Stimulated activated CD8-positive, alpha-beta memory T cell treated with anti-CD3 and anti-CD28 coated beads, Interleukin-15, amount 100 ng/mL, for 4 hours (primary cell): ENCODE measurements at places on chromosomes 13 and 19.

GRCh38 chr13:102401265-102401664 lies 583 bp downstream of the FGF14 start:
- DNase-seq: no peak

DNA sequence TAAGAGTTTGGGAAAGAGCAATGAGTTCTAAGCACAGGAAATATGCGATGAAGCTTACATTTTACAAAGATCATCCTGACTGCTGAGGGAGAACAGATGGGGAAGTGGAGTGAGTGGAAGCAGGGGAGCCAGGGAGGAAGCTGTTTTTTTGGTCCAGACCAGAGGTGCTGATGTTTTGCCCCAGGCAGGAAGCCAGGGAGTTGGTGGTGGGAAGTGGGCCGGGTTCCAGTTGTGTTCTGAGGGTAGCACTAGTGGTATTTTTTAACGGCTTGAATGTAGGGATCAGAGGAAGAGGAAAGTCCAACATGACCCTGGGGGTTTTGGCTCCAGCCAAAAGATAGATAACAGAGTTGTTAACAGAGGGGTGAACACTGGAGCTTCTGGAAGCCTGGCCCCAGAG lies 20.7 kb upstream of the OLFM4 start:
- DNase-seq: no peak

DNA sequence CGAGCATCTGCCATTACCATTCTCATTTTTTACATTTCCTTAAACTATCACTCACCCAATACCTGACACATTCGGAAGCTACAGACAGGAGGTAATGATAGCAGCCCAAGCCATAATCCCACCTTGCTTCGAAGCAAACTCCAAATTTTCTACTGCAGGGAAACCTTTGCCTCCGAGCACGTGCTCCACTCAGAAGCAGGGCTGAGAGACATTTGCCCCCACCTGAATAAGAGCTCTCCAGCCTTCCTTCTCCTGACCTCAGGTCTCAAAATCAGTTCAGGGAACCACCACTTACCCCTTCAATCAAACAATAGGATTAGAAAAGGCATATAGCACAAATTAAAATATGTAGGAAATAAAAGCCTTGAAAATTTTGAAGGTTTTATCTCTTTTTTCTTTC lies 2.3 kb upstream of the DACH1 start:
- no peak for DNase-seq

DNA sequence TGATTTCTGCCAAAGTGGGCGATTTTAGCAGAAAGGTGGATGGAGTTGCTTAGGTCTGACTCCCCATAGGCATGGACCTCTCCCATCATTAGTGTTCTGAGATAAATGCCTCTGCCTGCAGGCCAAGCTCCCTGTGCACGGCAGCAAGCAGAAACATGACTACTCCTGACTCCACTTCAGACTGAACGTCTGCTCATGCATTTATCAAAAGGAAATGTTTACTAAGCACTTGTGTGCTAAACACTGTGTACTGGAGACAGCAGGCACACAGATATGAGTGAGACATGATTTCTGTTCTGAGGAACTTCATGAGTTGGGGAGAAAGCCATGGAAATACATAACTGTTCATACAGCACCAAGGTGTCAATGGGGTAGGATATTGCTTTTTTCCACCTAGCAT lies 149.6 kb downstream of the MIPEP start:
- no peak for DNase-seq

GRCh38 chr13:89610881-89611280 lies 1736.6 kb upstream of the MIR17HG start:
- no peak for DNase-seq

DNA sequence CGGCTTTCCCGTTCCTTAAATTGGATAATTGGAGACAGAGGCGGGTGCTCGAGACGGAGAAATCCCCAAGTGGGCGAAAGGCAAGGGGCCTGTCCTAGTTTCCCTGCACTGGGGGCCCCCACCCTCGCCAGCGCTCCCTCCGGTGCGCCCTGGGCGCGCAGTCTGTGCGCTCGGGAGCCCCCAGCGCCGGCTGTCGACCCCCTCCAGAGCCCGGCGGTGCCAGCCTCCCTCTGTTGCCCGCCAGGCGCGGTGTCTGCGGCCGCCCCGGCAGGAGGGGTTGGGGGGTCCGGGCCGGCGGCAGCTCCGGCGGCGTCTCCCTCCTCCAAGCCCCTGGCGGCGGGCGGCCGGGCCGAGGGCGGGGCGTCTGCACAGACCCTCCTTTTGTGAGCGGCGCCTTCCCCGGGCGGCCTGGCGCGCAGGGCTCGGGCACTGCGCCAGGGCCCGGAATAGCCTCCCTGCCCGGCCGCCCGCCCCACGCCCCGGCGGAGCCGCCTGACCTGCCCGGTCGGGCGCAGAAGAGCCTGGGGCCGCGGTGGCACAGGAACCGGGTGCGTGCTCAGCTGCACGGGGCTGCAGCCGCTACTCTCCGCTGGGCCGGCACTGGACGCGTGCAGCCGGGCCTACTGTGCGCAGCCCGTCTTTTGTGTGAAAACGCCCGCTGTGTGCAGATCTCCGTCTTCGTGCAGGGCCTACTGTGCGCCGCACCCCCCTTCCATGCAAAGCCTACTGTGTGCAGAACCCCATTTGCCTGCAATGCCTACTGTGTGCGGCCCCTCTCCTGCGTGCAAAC lies 13.2 kb downstream of the GADD45B start:
- DNase-seq: no peak

DNA sequence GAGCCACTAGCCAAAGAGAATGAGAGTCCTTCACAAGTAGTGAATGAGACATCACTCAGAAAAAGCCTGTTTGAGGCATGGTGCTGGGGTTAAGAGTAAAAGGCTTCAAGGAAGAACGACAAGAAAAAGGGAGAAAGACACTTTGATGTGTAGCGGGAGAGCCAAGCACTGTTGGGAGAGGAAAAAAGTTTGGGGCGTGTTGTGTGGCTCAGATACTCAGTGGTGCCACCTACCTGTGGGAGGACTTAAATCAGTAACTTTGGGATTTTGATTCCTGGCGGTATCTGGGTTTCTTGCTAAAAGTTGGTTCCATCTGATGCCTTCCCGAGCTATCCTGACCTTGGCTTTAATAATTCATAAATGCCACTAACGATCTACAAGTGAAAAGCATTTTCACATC lies 12.3 kb downstream of the ELSPBP1 start:
- DNase-seq: no peak

GRCh38 chr19:4916292-4917082 lies 7.2 kb downstream of the UHRF1 start:
- peak; percentile 10 for DNase-seq

GRCh38 chr19:55156202-55157063 lies 1.1 kb downstream of the TNNI3 start:
- no peak for DNase-seq

- DNase-seq: no peak
Measured at GRCh38 chr13:50742968-50743367, 100.5 kb downstream of the DLEU7 start.

GRCh38 chr13:45301263-45301662 lies 39.7 kb downstream of the TPT1 start:
- no peak for DNase-seq

DNA sequence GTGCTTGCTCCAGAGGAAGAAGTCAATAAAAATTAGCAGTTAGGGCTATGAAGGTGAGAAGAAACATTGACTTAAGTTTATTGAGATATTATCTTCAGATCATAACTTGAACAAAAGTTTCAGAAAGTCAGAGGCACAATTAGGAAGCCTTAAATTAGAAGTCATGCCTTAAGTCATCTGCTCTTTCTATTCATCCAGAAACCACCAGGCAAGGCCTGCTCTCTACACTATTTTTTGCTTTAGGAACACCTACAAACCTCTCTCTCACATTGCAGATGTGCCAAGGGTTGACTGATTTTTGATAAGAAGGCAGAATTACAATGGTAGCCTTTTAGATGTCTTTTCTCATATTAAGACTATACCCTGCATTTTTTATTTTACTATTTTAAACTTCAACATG lies 268.7 kb downstream of the SPRY2 start:
- no peak for DNase-seq

- DNase-seq: no peak
Measured at GRCh38 chr13:109862627-109863026, 76.2 kb upstream of the IRS2 start.

- DNase-seq: peak; percentile 74
Measured at GRCh38 chr13:45340422-45341033, 455 bp downstream of the TPT1 start.

DNA sequence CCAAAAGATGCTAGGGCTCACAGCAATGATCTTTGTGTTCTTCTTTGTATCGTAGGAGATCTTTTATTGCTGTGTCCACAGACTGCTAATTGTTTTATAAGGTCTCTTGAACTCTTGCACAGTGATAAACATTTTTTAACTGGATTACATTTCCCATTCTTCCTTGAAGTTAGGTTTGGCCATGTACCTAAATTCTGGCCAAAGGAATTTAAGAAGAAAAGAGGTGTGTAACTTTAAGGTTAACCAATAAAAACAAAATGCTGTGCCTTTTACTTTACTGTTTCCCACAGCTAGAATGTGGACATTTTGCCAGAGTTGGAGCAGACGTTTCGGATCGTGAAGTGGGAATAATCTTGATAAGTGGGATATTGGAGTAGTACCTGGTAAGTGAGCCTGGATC lies 82.6 kb upstream of the GPC6 start:
- DNase-seq: no peak

- DNase-seq: no peak
Measured at GRCh38 chr13:98613591-98613990, 36.7 kb upstream of the STK24 start.

- DNase-seq: no peak
Measured at GRCh38 chr19:30932854-30933253, 416.4 kb downstream of the TSHZ3 start.

- no peak for DNase-seq
Measured at GRCh38 chr13:40191186-40191980, 475.1 kb downstream of the FOXO1 start.

DNA sequence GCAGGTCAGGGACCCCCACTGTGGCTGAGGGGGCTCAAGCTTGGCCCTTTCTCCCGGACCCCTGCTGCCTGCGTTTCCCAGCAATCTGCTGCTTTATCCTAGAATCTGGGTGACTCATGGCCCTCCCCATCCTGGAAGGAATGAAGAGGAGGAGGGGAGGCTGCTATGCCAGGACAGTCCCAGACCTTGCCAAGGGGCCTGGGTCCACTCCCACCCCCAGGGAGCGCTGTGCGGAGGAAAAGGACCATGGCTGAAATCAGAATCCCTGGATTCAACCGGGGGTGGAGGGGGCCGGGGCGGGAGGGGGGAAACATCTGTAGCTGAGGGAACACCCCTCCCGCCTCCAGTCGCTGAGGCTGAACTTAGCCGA lies 20.5 kb downstream of the ZNF114 start:
- no peak for DNase-seq

DNA sequence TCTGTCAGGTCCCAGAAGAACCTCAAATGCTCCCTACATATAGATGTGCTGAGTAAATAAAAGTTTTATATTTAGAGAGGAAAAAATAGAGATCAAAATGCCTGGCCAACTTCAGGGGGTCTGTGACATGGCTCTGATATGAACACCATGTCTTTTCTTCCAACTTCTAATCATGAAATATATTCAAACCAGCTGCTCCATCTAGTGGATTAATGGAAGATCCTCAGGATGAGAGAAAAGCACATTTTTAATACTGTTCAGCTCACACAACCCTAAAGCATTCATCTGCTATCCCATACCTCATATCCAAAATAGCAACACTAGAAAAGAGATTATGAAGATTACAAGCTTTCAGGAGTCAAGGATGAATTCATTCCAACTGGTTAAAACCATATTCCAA lies 56.0 kb upstream of the DOCK9 start:
- no peak for DNase-seq

- DNase-seq: no peak
Measured at GRCh38 chr13:94329277-94329676, 150.2 kb downstream of the DCT start.

DNA sequence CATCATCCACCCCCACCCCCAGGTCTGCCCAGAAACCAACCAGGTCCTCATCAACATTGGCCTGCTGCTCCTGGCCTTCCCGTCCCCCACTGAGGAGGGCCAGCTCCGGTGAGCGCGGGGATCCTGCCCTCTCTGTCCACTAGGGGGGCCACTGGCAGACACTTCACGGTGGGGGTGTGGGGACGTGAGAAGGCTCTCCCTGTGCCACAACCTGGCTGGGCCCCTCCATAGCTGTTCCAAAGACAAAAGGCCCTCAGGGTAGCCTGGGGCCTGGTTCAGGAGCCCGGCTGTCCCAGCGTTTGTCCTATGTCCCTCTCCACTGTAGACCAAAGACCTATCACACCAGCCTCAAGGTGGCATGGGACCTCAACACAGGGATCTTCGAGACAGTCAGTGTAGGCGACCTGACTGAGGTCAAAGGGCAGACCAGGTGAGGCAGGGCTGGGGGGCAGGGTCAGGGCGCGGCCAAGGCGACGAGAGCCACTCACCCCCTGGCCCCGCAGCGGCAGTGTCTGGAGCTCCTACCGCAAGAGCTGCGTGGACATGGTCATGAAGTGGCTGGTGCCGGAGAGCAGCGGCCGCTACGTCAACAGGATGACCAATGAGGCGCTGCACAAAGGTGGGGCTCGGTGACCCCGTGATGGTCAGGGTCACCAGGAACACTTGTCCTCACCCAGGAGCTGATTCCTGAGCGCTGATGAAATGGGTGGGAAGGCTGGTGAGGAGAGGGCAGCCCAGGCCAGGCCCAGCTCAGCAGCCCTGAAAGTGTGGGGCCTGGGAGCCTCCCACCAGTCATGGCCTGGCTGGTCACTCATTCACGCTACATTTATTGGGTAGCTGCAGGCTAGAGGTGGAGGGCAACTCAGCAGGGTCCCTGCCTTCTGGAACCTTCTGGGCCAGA lies 7.9 kb downstream of the DCAF15 start:
- no peak for DNase-seq

DNA sequence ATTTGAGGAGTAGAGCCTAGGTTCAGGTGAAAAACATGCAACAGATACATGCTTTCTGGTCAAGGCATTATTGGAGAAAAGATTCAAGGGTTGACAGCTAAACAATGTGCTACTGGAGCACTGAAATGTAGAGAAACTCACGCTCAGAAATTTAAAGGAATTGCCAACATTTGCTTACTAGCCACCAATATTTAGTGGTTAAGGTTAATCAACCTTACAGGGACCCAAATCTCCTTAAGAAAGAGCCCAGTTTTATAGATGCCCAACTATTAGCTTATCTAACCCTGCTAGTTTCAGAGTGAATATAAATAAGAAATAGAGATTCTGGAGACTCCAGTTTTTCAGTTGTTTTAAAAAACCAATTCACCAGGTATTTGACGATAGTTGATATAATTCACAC lies 203.6 kb downstream of the DACH1 start:
- no peak for DNase-seq

- DNase-seq: peak; percentile 73
Measured at GRCh38 chr19:913080-913748, at the start of gene R3HDM4. Gene R3HDM4 (minus strand): TSS chr19:913219. CDS start chr19:913157, 62 bp downstream.

GRCh38 chr19:55454787-55455243 lies 6.6 kb downstream of the ISOC2 start:
- DNase-seq: no peak

DNA sequence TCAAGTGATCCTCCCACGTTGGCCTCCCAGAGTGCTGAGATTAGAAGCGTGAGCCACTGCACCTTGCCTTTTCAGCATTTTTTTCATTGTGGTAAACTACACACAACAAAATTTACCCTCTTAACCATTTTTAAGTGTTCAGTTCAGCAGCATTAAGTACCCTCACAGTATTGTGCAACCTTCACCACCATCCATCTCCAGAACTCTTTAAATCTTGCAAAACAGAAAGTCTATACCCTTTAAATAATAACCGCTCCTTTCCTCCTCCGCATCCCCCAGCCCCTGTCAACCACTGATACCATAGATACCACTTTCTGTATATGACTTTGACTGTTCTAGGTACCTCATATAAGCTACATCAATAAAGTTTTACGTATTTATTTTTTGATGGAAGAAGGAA lies 20.8 kb upstream of the CASP14 start:
- DNase-seq: no peak
